Epithelial cell of proximal tubule (primary cell): ENCODE measurements at places on chromosomes 5 and 9. TPM values are rescaled to one million over a fixed set of nuclear protein-coding genes. Genes with fewer than 3 reads are reported as not detected.

Gene RNF180
- total RNA-seq, result 4.5 and 4.6 TPM in 2 replicates

Gene COL27A1
- total RNA-seq, result 8.5 and 9.1 TPM in 2 replicates

DNA sequence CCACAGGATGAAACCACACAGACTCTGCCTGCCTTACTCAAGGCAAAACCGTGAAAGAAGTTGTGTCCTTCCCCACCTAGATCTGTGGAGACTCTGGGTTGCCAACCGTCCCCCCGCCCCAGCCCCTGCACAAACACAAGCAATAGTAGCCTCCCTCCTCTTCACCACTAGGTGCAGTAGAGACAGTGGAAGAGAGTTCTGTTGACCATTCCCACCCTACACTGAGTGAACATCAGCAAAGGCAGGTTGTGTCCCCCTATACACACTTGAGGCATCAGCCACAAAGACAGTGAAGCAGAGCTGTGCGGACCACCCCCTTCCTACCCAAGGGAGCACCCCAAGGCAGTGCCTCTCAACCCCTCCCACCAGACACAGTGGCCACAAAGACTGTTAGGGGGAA is 223.7 kb upstream of the NFIL3 start:
- DNase-seq, result no peak

- DNase-seq, result no peak
These were observed 85.2 kb downstream of the ANKRD33B start for GRCh38 chr5:10648806-10649665.

DNA sequence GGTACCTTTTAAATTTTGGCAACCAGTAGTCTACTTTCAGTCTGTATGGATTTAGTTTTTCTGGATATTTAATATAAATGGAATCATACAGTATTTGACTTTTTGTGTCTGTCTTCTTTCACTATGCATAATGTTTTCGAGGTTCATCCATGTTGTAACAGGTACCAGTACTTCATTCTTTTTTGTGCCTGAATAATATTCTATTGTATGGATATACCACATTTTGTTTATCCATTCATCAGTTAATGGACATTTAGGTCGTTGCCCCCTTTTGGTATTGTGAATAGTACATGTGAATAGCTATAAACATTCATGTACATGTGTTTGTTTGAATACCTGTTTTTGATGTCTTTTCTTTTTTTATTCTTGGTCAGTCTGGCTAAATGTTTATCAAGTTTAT is 19.1 kb upstream of the TBCA start:
- no peak for DNase-seq

- DNase-seq, result no peak
These were observed 22.8 kb upstream of the PANK3 start for GRCh38 chr5:168601972-168602371.

Gene LECT2
- total RNA-seq, result not detected in 2 replicates

Gene SCGB3A2
- not detected in 2 replicates for total RNA-seq

DNA sequence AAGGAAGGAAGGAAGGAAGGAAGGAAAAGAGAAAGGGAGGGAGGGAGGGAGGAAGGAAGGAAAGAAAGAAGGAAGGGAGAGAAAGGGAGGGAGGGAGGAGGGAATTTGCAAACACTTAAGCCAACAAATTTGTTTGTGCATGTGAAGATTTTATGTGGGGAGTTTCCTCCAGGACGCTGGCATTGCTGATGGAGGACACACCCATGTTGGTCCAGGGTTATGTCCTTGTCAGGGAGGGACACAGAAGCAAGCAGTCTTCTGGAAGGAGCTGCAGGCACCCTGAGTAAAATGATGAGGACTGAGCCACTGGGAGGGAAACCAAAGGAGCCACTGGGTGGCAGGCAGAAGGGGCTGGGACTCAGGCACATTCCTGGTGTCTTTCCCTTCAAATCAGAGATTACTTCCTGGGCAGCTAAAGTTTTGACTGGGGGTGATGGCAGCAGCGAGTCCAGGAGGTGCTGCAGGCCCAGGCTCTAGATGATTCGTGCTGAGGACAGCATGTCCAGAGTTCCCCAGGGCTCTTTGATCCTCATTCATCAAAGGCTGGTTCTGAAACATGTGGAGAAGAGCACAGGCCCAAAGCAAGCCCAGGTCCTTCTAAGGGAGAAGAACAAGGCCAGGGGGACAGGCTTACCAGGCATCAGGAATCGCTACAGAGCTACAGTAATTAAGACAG is 109.2 kb downstream of the PAX5 start:
- no peak for DNase-seq

Gene INSL4
- total RNA-seq, result not detected in 2 replicates

DNA sequence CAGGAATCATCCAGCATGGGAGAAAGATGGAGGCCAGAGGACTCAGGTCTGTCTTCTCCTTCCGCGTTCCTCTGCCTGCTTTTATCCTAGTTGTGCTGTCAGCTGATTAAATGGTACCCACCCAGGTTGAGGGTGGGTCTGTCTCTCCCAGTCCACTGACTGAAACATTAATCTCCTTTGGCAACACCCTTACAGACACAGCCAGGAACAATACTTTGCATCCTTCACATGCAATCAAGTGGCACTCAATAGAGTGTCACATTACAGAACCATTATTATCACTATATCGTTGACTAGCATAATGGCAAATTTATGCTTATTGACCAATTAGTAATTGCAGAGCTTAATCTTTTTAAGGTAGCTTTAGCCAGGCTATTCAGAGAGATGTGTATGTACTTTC is 64.8 kb downstream of the UNC13B start:
- no peak for DNase-seq

- no peak for DNase-seq
These were observed 46.4 kb upstream of the KDM4C start for GRCh38 chr9:6711403-6711802.

DNA sequence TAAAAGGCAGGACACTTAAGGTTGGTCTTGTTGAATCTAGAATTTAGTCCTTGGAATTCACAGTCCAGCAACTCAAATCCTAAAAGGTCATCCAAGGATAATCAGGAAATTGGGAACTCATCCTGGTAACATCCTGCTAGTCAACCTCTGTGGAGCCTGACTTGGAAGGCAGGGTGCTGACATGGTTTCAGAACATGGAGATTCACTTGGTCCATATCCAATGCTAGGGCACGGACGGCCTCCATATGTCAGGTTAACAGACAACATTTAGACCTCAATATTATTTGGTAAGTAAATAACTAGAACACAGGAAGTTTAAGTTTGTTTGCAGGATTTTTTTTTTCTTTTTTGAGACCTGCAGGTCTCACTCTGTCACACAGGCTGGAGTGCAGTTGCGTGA is 783 bp upstream of the DNAH5 start:
- DNase-seq, result no peak
